ENCODE measurements at places on chromosomes 12 and 14.
A peak's percentile ranks its signal among the peaks of the same experiment; 100 is the strongest.

DNA sequence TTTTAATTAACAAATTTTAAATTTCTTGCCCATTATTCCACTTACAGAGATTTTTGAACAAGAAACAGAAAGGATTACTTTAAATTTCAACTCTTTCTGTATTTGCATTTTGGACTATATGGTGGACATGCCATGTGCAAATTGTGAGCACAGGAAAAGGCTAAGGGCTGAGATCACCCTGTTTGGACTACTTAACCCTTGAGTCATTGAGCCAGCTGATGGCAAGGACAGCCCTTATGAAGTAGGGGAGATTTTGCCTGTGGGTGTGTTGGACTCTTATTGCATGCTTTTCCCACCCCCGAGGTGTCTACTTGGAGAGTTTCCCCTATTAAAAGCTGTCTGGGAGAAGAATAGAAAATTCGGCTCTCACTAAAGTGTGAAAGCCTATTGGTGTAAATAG lies 17.2 kb downstream of the DERA start:
- H3K4me1 ChIP-seq: peaks cover 48% of the 10 kb centered on the region
- H3K27me3 ChIP-seq: no peaks in the 10 kb centered on the region
- no peak for DNase-seq
- H3K27ac ChIP-seq: no peak overlapping the region

GRCh38 chr14:79643132-79643531 lies 568.2 kb downstream of the DIO2 start:
- DNase-seq: no peak
- H3K4me1 ChIP-seq: no peaks in the 10 kb centered on the region
- no peaks in the 10 kb centered on the region for H3K36me3 ChIP-seq
- no peak overlapping the region for H3K27ac ChIP-seq

GRCh38 chr14:61478971-61479473 lies 157.6 kb downstream of the PRKCH start:
- H3K36me3 ChIP-seq: no peaks in the 10 kb centered on the region
- DNase-seq: no peak
- no peak overlapping the region for H3K27ac ChIP-seq
- H3K4me1 ChIP-seq: no peaks in the 10 kb centered on the region
- no peak overlapping the region for H3K4me3 ChIP-seq

DNA sequence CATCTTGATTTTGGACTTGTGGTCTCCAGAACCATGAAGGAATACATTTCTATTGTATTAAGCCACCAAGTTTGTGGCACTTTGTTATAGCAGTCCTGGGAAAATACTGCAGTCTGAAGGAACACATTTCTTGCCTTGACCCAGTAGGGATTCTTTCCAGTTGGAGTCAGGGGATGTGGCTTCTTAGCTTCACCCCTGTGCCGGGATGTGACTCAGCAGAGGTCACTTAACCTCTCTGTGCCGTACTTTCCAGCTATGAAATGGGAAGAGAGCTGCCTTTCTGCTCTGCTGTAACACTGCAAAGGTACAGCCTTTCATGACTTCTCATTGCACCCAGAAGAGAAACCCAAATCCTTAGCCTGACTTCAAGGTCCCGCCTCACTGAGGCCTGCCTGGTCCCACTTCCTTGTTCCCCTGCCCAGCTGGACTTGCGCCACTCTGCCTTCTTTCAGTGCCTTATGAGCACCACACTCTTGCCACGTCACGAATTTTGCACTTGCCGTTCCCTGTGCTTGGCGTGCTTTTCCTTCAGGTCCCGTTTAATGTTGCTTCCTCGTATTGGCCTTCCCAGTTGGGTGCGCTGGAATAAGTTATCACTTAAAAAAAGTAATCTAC lies 24.2 kb downstream of the CHST11 start:
- no peak for DNase-seq
- H3K4me1 ChIP-seq: no peaks in the 10 kb centered on the region
- no peaks in the 10 kb centered on the region for H3K27me3 ChIP-seq
- no peak overlapping the region for H3K27ac ChIP-seq

DNA sequence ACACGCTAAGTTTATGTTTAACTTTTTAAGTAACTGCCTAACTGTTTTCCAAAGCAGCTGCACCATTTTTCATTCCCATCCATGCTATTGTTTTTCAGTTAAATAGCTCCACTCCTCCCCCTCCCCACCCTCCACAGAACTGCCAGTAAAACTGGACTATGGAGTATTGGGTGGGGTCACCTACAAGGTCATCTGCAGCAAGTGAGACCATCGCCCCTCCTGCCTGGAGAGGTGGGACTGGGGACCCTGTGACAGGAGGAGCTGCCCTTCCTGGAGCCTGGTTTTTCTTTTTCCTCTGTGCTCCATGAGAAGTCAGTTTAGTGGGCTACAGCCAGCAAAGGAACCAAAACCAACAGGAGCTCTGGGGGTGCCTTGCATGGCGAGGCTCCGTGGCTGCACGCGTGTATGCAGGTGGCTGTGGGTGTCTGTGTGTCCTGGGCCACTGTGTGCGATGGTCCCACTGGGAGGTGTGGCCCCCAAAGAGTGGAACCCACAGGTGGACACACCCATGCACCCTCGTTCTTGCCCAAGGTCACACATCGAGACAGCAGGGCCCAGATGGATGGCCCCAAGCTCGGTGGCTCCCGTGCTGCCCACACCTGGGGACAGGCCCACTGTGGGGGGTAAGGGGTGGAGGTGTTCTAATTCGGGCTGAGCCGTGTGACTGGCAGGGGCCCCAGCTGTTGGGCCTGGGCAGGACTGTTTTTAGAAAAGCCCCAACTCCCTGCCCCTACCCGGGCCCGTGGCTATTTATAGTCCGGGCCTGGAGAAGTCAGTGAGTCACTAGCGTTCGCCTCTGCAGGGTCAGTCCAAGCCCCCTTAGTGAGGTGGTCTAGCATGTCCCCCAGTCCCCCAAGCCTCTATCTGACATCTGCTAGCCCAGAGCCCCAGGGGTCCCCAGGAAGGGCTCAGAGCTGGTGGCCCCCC lies 2.3 kb upstream of the ADSS1 start:
- H3K36me3 ChIP-seq: no peaks in the 10 kb centered on the region
- H3K27ac ChIP-seq: no peak overlapping the region
- no peaks in the 10 kb centered on the region for H3K27me3 ChIP-seq
- DNase-seq: no peak

DNA sequence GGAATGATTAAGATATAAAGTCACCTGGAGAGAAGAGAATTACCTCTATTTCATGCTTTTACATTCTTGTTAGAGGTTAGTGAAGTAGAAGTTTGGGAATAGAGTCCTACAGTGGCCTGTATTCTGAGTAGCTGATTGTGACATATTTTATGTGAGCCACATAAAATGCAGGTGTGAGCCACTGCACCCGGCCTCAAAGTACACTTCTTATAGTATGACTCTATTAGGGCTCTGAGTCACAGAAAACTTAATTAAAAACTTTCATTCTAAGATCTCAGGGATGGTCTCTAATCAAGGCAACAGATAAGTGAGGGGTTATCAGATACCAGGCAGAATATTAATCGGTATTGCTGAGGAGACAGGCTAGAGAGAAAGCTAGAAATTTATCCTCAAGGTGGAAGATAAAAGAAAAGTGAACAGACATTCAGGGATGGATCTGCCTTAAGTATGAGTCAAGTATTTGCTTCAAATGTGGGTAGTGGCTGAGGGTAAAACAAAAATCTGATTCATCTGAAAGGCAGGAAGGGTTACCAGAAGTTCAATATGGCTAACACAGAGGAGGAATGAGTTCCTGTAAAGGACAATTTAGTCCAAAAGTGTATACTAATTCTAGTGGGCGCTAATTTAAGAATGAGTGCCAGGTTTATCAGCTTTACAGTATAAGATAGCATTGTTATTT lies 5.5 kb upstream of the G2E3 start:
- H3K4me1 ChIP-seq: no peaks in the 10 kb centered on the region
- H3K4me3 ChIP-seq: no peak overlapping the region
- no peak overlapping the region for H3K27ac ChIP-seq
- no peaks in the 10 kb centered on the region for H3K36me3 ChIP-seq

- peaks cover 64% of the 10 kb centered on the region for H3K27me3 ChIP-seq
- H3K4me1 ChIP-seq: peaks cover 25% of the 10 kb centered on the region
- no peak within 1 kb of the TSS for H3K27ac ChIP-seq
These were observed at the start of gene TNFAIP2 for GRCh38 chr14:103122947-103123633. Gene TNFAIP2, plus strand, starts transcription at chr14:103123461. Its CDS starts 2,997 bp downstream, at chr14:103126458.

DNA sequence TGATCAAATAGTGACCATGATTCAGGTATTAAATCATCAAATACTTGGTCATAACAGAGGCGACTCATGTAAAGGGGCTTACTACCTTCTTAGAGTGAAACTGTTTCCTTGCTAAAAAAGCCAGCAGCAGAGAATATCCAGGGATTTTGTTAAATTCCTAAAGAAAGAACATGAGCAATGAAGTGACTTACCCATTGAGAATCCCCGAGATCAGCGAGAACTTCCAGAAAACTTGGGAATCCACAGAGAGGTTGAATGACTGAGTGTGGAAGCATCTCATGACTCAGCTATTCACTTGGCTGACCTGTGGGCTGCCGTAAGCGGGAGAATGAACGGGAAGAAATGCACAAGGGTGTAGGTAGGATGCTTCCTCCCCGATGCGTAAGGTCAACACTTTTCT lies 85.3 kb upstream of the KCNA1 start:
- DNase-seq: no peak
- H3K4me1 ChIP-seq: peaks cover 11% of the 10 kb centered on the region
- H3K27ac ChIP-seq: no peak overlapping the region
- no peak overlapping the region for H3K4me3 ChIP-seq
- H3K27me3 ChIP-seq: no peaks in the 10 kb centered on the region

DNA sequence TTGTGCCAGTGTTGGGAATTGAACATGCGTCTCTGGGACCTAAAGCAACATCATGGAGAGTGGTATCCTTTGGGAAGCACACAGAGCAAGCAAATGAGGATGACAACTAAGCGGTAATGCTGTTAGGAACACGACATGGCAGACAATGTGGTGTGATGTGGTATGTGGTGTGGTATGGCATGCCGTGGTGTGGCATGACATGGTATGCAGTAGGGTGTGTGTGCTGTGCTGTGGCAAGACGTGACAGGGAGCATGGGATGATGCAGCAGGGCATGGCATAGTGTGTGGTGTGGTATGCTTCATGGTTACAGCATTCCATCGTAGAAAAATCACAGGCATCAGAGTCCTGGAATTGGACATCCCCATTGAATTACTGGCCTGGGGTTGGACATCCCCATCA lies 108.7 kb downstream of the RTN1 start:
- no peaks in the 10 kb centered on the region for H3K4me1 ChIP-seq
- no peaks in the 10 kb centered on the region for H3K36me3 ChIP-seq
- no peak overlapping the region for H3K4me3 ChIP-seq
- H3K27me3 ChIP-seq: no peaks in the 10 kb centered on the region

GRCh38 chr14:22558221-22558913 lies 30.7 kb downstream of the DAD1 start:
- peaks cover 14% of the 10 kb centered on the region for H3K4me1 ChIP-seq
- no peak overlapping the region for H3K27ac ChIP-seq
- H3K27me3 ChIP-seq: no peaks in the 10 kb centered on the region
- H3K4me3 ChIP-seq: no peak overlapping the region
- no peaks in the 10 kb centered on the region for H3K36me3 ChIP-seq
- peak; percentile 35 for DNase-seq

GRCh38 chr12:13163868-13164635 lies 32.5 kb upstream of the EMP1 start:
- H3K27me3 ChIP-seq: no peaks in the 10 kb centered on the region
- H3K27ac ChIP-seq: no peak overlapping the region

Data from neural progenitor cell (in vitro differentiated cells).